ENCODE measurements at places on chromosomes 2 and 18.
A peak's percentile ranks its signal among the peaks of the same experiment; 100 is the strongest.

DNA sequence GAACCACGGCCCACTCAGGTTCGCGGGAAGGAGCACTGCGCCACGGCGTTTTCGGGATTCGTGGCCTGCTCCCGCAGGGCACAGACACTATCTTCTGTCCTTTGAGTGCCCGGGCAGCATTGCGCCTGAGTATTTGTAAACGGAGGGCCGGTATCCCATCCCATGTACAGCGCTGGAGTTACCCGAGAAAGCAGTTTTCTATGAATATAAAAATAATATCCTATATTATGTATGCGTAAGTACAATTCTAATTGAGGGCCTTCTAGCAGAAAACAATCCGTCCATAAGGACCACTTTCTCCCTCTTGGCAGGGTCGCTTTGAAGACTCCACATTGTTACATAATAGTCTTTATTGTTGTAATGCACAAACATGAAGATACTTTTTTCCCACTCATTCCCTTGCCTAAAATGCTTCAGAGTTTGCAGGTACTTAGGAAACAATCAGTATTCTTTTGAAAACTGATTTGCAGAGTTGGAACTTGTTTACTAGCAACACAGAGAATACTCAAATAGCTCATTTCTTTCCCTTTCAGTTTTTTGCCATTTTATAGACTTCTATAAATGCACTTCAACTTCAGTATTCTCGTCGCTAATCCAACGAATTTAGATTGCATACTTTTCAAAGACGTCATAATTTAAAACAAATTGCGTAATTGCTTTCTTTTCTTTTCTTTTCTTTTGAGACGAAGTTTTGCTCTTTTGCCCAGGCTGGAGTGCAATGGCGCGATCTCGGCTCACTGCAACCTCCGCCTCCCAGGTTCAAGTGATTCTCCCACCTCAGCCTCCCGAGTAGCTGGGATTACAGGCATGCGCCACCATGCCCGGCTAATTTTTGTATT is 1.0 kb upstream of the REV1 start:
- no peak for DNase-seq

GRCh38 chr2:164737612-164738081 is 104.0 kb downstream of the COBLL1 start:
- peak; percentile 53 for DNase-seq

- DNase-seq, result no peak
Measured at GRCh38 chr18:45252474-45252873, 362.8 kb upstream of the SLC14A2 start.

GRCh38 chr18:50548160-50548559 is 11.7 kb upstream of the MAPK4 start:
- DNase-seq, result no peak

DNA sequence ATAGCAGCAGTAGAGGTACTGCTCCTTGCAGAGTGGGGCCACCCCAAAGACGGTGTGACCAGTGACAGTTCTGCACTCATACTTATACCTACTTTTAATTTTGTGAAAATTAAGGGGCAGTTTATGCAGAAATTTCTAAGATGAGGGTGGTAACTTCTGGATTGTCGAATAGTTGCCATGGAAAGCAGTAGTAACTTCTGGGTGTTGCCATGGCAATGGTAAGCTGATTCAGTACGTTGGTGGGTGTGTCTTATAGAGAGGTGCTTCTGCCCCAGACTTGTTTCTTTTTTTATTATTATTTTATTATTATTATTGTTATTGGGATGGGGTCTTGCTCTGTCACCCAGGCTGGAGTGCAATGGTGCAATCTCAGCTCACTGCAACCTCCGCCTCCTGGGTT is 82.8 kb upstream of the L3MBTL4 start:
- no peak for DNase-seq

DNA sequence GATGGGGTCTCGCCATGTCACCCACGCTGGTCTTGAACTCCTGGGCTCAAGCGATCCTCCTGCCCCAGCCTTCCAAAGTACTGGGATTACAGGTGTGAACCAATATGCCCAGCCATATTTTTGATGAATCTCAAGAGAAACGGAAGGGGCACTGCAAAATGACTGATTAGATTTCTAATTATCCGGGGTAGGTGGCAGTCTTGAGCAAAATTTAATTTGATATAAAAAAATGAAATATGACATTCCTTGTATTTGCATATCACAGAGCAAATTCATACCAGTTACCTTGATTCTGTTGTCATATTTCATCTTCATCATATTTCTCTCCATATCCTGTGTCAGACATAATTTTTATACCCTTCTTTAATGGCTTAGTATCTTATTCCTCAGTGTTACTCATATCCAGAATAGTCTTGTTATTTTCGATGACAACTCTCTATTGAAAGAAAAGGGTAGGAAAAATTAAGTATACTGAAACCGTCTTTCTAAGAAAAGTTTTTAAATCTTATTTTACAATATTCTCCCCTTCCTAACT is 30.0 kb upstream of the RTN4 start:
- no peak for DNase-seq

DNA sequence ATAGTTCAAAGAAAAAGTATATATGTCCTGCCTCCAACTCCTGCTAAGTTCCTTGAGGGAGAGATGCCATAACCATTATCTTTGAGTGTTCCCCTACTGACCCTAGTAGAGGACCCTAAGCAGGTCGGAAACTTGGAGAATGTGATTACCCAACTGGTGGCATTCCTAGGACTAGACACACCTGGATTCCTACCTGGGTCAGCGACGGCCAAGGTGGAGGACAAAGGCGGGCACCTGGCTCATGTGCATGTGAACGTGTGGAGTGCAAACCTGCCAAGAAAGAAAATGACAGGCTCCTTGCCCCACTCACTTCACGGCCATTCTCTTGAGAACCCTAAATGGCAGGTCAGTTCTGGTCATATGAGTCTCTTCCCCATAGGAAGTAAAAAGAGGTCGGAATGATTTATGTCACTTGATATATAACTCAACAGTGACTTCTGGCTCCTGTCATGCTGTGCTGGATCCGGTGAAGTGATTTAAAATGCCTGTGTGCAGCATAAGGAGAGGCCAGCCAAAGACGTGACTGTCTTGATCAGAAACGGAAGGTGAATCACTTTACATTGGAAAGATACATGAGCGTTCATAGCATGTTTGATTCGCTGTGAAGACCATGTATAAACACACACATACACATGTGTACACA is 371.6 kb downstream of the EIPR1 start:
- no peak for DNase-seq

DNA sequence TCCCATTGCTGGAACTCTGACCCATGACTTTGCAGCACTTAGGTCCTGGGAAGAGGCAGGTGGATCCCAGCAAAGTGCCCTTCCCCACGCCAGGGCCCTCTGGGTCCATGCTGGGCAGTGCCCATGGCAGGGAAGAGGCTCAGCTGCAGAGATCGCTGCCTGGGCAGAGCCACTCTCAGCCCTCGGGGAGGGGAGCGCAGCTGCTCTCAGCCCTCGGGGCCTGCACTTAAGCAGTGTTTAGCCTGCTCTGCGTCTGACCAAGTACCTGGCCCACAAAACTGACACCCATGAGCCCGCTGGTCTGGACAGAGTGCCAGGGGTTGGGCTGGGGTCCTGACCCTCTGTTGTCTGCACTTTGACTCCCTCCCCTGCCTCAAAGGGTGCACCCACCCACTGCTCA is 46.3 kb downstream of the AQP12A start:
- DNase-seq, result no peak

DNA sequence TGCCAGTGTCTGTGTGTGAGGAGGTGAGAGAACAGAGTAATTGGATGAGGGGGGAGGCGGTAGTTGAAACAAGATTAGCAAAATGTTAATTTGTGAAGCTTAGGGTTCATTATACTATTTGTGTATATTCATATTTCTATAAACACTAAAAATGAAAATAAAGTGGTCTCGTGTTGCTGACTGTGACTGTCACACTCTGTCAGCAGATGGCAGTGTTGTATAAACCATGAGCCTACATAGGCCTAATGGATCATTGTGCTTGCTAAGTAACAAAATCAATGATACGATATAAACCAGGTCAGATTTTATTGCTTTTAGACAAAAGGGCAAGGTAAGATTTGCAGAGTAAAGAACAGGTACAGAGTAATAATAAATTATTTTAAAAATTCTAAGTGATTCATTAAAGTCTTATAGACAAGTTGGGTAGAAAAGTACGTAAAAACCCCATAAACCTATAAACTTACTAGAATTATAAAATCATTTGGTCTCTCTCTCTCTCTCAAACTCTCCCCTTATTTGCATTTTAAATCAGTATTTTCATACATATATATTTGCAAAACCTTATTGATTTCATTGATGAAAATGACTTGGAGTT is 182.7 kb downstream of the RPIA start:
- peak; percentile 48 for DNase-seq

Data from HFFc6 (cell line).